Anterior cingulate cortex (tissue), 58 donors: ENCODE measurements at places on chromosomes 5 and 9.

DNA sequence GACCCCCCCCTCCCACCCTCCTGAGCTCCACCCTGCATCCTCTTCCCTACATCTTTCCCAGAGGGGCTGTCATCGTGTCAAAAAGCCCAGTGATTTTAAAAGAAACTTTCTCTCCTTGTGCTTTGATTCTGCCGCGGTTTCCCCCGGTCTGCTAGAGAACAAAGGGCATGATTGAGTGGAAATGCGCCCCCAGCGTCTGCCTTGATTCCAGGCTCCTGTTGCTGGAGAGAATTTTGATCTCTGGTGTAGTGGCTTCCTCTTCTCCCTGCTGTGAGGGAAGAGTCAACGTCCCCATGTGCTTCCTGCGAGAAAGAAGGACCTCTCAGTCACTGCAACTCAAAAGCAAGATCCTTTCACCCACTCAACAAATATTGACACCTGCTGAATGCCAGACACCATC is 61.9 kb upstream of the RAPGEF1 start:
- no peak for DNase-seq

DNA sequence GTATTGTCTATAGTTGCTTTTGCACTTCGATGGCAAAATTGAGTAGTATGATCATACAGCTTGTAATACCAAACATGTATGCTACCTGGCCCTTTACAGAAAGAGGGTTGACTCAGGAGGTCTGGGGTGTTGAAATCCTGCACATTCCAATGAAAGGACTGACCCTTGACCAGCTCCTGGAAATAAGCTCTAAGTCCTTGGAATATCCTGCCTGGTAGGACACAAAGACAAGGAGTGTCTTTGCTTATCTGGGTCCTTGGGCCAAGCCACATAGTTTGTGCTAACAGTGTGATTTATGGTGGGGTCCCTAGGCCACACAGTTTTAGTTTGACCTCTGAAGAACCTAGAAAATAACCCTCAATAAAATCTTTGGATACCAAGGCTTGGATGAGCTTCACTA is 89.3 kb upstream of the FTMT start:
- no peak for DNase-seq

GRCh38 chr9:70551801-70552200 is 137.3 kb upstream of the KLF9 start:
- DNase-seq, result no peak

GRCh38 chr5:124692324-124692723 is 54.1 kb downstream of the ZNF608 start:
- no peak for DNase-seq

- DNase-seq, result no peak
Measured at GRCh38 chr9:109512170-109512756, 14.2 kb upstream of the PTPN3 start.

- no peak for DNase-seq
Measured at GRCh38 chr5:154523104-154523503, 45.1 kb upstream of the HAND1 start.

GRCh38 chr9:88391921-88392320 is 3.7 kb downstream of the SPIN1 start:
- no peak for DNase-seq
